WTC11 (cell line): ENCODE measurements at places on chromosomes 7 and 10. TPM values are rescaled to one million over a fixed set of nuclear protein-coding genes. Genes with fewer than 3 reads are reported as not detected.

The OR2F1 gene
- not detected in 3 replicates for total RNA-seq

DNA sequence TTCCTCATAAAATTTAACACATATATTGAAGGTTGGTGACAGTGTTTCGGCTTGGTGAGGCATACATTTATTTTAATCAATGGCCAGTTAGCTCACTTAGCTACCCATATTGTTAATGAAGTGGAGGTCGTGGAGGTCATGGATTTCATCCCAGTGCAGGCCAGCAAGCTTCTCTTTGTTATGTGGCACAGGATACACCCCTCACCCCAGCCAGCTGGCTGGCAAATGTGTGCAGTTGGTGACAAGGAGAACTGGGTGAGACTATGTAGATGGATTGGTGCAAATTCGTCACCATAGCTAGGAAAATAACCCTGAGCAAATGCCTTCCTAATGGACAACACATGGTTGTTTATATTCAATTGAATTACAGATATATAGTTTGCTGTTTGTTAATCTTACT is 50.5 kb upstream of the FOXP2 start:
- DNase-seq, result no peak

DNA sequence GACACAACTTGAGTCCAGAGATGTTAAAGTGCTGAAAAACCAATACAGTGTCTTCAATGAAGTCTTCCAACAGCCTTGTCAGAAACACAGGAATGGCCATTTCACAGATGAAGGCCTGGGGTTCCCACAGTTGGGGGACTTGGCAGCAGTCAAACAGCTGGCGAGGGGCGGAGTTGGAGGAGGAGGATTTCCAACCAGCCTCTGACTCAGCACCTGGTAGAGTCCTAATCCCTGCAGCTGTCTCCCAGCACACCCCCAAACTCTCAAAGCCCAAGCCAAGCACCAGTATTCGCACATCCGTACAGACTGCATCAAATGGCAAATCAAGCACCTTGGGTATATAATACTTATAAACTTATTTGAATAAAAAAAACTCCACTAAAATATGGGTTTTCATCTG is 28.0 kb downstream of the CTBP2 start:
- no peak for DNase-seq

GRCh38 chr10:75602341-75602740 is 170.9 kb downstream of the LRMDA start:
- DNase-seq, result no peak

The TWIST1 gene
- 0.23 to 0.37 TPM in 2 of 3 replicates, not detected in the other for total RNA-seq

- no peak for DNase-seq
These were observed 536.2 kb downstream of the TCERG1L start for GRCh38 chr10:130775311-130775710.

The PLEKHS1 gene
- not detected in 3 replicates for total RNA-seq

DNA sequence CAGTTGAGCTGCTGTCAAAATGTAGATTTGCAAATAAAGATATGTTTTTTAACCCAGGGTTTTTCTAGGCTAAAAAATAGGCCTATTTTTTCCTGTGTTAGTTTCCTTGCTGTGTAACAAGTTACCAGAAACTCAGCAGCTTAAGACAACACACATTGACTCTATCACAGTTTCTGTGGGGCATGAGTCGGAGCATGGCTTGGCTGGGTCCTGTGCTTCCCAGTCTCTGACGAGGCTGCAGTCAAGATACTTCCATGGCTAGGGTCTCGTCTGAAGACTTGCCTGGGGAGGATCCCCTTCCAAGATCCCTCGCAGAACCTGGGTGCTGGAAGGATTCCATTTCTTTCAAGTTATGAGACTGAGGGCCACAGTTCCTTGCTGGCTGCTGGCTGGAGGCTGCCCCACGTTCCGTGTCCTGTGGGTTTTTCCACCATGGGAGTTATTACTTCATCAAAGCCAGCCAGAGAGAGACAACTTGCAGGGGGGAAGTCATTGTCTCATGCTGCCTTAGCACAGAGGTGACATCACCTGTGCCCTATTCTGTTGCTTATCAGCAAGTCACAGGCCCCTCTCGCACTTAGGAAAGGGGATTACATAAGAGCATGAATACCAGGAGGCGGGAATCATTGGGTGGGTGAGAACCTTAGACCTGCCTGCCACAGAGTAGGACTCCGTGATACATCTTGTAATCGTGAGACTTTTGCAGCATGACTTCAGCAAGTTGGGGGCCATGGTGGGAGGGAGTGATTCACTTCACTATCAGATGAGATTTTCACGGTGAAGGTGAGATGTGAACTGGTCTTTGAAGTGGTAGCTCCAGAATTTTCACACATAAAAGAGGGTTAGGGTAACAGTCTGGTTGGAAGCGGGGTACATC is 77.9 kb downstream of the CCNY start:
- DNase-seq, result no peak

DNA sequence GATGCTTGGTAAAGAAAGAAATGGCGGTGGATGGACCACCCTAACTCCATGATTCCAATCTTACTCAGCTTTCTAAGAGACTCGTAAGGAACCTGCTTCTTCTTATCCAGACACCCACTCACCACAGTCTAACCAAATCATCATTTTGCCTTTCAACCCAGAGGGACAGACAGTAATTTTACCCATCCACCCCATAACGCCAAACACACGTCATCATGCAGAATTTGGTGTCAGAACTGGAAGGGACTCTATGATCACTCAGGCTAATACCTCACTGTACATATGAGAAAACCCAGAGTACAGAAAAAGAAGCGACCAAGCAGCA is 388 bp downstream of the ECD start:
- no peak for DNase-seq

DNA sequence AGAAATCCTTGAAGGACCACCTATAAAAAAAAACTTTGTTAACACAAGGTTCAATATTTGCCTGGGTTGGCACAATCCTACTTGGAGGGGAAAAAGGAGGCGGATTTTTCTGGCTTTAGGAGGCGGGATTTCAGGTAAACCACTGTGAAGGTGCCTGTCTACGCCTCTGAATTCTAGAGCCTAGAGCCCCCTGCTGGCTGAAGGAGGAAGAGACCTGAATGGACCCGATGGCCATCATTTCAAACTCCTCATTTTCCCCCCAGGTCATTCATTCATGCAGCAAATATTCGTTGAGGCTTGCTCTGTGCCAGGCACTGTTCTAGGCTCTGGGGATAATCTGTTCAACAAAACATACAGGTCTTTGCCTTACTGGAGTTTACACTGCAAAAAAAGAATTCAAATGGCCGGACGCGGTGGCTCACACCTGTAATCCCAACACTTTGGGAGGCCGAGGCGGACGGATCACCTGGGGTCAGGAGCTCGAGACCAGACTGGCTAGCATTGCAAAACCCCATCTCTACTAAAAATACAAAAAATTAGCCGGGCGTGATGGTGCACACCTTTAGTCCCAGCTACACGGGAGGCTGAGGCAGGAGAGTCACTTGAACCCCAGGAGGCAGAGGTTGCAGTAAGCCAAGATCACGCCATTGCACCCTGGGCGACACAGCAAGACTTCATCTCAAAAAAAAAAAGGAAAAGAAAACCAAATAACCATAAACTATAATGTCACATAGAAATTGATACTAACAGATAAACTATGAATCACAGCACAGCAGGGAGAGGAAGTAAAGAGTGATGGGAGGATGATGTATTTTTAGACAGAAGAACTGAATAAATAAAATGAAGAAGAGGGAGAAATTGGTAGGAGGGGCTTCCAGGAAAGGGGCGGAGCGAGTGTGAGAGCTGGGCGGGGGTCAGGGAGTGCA is 90.1 kb upstream of the NFE2L3 start:
- peak; percentile 88 for DNase-seq

GRCh38 chr10:127117125-127117524 is 79.3 kb downstream of the INSYN2A start:
- peak; percentile 81 for DNase-seq

DNA sequence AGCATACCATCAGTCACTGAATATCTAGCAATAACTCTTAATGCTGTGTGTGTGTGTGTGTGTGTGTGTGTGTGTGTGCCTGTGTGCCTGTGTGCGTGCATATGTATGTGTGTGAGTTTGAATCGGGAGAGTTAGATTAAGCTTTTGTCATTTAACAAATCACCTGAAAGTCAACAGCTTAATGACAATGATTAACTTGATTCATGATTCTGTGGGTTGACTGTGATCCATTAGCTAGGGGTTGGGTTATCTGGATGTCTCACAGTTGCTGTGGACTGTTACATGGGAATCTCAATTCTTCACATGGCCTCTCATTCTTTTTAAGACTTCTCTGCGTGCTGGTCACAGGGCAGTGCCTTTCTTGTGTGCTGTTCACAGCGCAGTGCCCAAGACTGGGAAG is 639.0 kb upstream of the SORCS1 start:
- DNase-seq, result no peak

DNA sequence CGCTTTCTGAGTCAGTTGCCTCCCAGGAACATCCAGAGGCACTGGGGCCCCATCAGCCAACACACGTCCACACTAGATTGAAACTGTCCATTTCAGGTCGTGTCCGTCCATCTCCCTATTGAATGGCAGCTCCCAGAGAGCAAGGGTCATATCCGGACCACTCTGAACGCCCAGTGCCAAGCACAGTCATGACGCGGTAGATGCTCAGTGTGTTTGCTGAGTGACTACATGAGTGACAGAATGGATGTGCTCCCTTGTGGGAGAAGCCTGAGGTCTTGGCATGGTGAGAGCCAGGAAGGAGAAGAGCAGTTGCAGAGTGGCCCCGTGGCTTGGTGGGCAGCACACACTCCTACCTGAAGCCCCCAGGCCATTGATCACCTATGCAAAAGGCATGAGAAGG is 92.5 kb upstream of the CUX1 start:
- no peak for DNase-seq

DNA sequence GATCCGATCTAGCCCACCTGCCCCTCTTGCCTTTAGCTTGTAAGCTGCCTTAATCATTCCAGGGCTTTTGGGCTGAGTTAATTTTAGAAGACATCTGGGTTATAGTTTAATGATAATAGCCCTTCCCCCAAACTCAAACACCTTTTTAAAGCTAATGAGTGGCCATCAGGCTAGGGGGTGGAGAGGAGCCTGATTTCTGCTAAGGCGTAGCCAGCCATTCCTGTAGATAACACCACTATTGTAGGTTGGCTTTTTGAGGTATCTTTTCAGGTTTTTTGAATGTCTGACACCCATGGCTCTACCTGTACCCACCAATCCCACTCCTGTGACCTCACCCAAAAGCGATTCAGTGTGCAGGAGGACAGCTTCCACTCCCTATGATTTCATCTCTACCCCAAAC is 7.6 kb upstream of the SYPL1 start:
- DNase-seq, result no peak

GRCh38 chr7:74097937-74098614 is 14.5 kb downstream of the LIMK1 start:
- DNase-seq, result no peak

DNA sequence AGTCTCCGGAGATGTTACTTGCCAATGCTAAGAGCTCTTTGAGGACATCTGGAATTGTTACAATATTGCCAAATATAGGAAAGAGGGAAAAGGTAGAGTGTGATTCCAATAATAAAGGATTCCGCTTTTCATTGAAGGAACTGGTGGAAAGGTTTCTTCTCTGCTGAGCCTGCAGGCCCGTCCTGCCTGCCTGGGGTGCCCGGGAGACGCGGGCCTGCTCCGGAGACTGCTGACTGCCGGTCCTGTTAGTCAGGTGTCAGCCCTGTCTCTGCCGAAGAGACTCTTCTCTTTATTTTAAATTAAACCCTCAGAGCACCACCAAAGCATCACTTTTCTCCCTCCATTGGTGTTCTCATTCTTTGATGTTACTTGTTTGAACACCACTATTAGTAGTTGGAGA is 2.2 kb downstream of the EGFR start:
- DNase-seq, result no peak

DNA sequence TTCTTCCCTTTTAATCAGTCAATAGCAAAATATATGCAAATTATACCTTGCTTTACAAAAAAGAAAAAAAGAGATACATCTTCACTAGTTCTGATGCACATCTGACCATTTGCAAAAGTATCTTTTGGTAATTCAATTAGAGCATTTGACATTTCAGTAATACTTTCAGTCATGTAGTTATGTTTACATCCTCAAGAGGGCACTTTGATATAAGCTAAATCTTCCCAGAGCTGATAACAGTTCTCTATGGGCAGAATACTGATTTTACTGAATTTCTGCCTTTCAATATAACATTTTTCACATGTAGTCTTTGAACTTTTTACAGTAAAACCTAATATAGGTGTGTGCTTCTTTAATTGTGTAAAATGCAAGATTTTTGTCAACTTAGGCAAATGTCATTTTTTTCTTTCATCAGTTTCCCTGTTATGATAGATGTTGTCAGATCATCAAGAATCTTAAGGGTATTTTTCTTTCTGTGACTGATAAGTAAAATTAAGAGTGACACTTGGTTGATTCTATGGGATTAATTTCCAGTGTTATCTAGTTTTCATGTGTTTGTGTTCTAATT is 703.5 kb upstream of the SEMA3D start:
- DNase-seq, result no peak

DNA sequence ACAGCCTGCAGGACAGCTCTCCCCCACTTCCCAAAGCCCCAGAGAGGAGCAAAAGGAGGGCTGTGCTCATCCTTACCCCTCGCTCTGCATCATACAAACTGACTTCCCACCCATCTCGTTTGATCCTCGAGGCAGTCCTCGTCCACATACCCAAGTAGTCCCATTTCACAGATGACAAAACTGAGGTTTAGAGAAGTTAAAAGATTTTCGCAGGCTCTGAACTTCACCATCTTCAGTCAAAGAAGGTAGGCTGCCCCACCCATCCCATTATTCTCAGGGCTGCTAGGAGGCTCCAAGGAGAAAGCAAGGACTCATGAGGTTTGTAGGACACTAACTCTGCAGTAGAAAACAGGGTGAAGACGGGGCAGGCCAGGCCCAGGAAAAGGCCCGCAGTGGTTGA is 147.1 kb downstream of the SLIT1 start:
- no peak for DNase-seq

The NEUROD6 gene
- not detected in 3 replicates for total RNA-seq

GRCh38 chr10:93072225-93072712 is 1.4 kb upstream of the CYP26A1 start:
- DNase-seq, result no peak

The SLC26A5 gene
- total RNA-seq, result 0.15 to 0.46 TPM (median 0.41 TPM) in 3 replicates

DNA sequence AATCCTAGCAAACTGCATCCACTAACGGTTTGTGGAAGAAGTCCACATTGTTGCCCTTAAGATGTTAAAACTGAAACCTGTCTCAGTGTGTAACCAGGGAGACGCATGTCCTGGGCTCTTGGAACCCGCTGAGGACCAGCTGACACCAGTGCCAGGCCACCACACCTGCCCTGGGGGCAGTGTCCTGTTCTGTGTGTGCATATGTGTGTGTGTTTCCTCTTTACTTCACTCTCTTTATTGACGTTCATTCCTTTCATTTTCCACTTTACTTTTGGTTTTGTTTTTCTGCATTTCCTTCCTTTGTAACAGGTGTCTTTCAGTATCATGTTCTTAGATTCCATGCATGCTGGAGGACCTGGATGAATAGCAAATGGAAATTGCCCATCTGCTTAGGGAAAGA is 83.8 kb downstream of the TEX36 start:
- no peak for DNase-seq

GRCh38 chr7:99386584-99387238 is 12.2 kb downstream of the ARPC1B start:
- no peak for DNase-seq

- peak; percentile 57 for DNase-seq
These were observed 15.8 kb upstream of the BNIP3 start for GRCh38 chr10:131997366-131998049.
